SK-N-SH (cell line): ENCODE measurements at places on chromosomes 7 and 10. TPM values are rescaled to one million over a fixed set of nuclear protein-coding genes. Genes with fewer than 3 reads are reported as not detected.

DNA sequence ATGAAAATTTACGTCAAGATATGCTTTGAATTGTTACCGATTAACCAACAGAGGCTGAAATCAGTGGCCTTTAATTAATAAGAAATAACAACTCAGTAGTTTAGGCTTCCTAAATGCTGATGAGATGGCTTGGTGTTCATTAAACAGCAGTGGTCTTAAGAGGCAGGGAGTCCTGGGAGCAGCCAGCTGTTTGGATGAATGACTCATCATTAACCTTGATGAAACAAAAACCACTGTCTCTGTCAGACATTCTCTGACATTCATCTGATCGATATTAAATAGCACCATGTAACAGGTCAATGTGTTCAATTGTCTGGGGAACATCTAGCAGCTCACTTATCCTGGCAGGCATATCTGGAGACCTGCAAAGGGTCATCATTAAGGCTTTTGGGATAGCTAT is 234.2 kb upstream of the LRRN3 start:
- no peak overlapping the region for H3K4me3 ChIP-seq
- H3K27ac ChIP-seq = no peak overlapping the region
- peaks cover 7% of the 10 kb centered on the region; the same call in 1 of the 2 replicates for H3K4me1 ChIP-seq
- no peaks in the 10 kb centered on the region for H3K36me3 ChIP-seq

DNA sequence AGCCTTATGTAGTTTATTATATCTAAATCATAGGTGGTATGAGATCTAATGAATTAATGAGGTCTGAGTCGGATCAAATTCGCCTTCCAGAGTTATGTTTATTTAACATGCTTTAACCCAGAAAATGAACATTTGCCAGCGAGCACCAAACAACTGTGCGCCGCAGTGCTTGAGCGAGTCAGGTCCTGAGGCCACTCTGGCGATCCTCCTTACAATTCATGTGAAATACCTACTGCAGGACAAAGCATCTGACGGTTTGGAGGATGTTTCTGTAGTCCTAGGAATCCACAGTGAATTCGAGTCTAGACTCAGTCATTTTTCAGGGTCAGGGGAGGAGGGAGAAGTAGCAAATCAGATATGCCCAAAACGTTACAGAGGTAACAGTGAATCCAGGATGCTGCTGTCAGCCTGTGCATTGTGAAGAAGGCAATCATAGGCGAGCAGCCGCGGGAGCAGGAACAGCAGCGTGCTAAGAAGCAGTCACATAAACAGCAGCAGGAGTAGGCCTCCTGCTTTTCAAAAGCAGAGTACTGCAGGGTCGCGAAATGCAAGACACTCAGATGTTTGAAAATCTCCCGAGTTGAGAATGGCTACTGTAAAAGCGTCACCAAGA is 120.2 kb downstream of the CACNB2 start:
- H3K27ac ChIP-seq = no peak overlapping the region
- no peaks in the 10 kb centered on the region for H3K36me3 ChIP-seq
- no peak overlapping the region for H3K4me3 ChIP-seq
- no peaks in the 10 kb centered on the region for H3K4me1 ChIP-seq

DNA sequence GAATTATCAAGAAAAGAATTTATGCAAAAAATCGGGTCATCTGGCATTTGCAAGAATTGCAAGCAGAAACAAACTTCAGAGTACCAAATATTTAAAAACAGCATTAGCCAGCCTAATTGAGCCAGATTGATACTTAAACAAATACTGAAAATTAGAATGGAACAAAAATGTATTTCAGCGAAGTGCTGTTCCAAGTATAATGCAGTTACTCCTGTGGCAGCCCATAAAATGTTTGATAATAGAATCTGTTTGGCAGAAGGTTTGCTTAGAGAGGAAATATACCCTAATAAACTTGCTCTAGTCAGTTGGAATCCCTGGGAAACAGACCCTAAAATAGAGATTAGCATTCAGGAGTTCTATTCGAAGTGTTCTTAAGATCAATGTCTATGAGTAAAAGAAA is 835.1 kb upstream of the MBL2 start:
- DNase-seq = no peak
- H3K4me3 ChIP-seq = no peak overlapping the region
- H3K4me1 ChIP-seq = no peaks in the 10 kb centered on the region
- H3K27me3 ChIP-seq = no peaks in the 10 kb centered on the region; the same call in 1 of the 2 replicates
- no peak overlapping the region; the same call in 1 of the 2 replicates for H3K27ac ChIP-seq

DNA sequence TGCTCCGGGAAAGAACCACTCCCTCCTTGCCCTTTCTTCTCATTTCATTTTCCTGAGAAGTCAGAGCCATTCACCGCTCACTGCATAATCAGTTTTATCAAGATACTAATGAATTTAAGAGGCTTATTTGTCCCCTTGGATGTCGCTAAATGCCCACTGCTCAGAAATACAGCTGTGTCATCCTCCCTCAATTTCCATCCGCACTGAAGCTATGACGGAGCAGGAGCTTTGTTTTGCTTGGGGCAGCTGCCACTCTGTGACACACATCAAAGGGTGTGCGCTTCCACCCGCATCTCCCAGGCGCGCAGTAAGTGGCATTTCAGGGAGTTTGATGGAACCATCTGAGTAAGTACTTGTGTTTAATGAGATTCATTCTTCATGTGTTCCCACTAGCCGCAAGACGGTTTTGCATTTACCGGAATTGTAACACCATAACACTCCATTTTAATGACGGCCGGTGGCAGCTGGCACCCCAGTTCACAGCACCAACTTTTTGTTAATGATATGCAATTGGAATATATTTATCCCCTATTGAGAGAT is 103.8 kb upstream of the PARD3 start:
- no peaks in the 10 kb centered on the region for H3K4me1 ChIP-seq
- no peak overlapping the region for H3K4me3 ChIP-seq
- H3K27ac ChIP-seq = no peak overlapping the region
- H3K27me3 ChIP-seq = no peaks in the 10 kb centered on the region
- no peaks in the 10 kb centered on the region for H3K36me3 ChIP-seq

NUTM2B gene
- 0.25 and 0.26 TPM in 2 replicates for polyA plus RNA-seq

PILRA gene
- 0.89 and 0.99 TPM in 2 replicates for polyA plus RNA-seq

ASB10 gene
- polyA plus RNA-seq = not detected in 2 replicates
